ENCODE measurements at places on chromosomes 12 and 14. TPM values are rescaled to one million over a fixed set of nuclear protein-coding genes. Genes with fewer than 3 reads are reported as not detected.

- H3K4me3 ChIP-seq: no peak overlapping the region
- H3K27ac ChIP-seq: peak overlapping the region; percentile 29
- peaks cover 10% of the 10 kb centered on the region for H3K4me1 ChIP-seq
- peaks cover 46% of the 10 kb centered on the region for H3K36me3 ChIP-seq
- no peaks in the 10 kb centered on the region for H3K27me3 ChIP-seq
These were observed 113.9 kb downstream of the KIF21A start for GRCh38 chr12:39329018-39329417.

DNA sequence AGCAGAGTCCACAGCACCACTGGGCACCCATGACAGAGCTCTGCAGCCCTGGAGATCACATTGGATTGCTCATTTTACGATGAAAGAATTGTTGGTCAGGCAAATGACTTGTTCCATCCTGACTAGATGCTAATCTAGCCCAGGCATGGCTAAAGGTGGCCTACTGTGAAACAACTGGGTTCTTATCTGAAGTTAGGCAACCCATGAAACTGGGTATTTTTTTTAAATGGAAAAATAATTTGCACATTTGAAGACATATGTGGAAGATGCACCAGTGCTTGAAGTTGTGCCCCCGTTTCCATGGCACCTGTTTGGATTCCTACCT is 8.3 kb downstream of the PYGL start:
- H3K4me1 ChIP-seq: peaks cover 22% of the 10 kb centered on the region
- H3K27ac ChIP-seq: no peak overlapping the region
- H3K27me3 ChIP-seq: no peaks in the 10 kb centered on the region
- DNase-seq: no peak
- no peak overlapping the region for H3K4me3 ChIP-seq

GRCh38 chr14:72678356-72678755 is 215.5 kb downstream of the DPF3 start:
- H3K27me3 ChIP-seq: no peaks in the 10 kb centered on the region
- H3K4me1 ChIP-seq: no peaks in the 10 kb centered on the region
- no peaks in the 10 kb centered on the region for H3K36me3 ChIP-seq
- H3K4me3 ChIP-seq: no peak overlapping the region
- no peak for DNase-seq
- H3K27ac ChIP-seq: no peak overlapping the region

DNA sequence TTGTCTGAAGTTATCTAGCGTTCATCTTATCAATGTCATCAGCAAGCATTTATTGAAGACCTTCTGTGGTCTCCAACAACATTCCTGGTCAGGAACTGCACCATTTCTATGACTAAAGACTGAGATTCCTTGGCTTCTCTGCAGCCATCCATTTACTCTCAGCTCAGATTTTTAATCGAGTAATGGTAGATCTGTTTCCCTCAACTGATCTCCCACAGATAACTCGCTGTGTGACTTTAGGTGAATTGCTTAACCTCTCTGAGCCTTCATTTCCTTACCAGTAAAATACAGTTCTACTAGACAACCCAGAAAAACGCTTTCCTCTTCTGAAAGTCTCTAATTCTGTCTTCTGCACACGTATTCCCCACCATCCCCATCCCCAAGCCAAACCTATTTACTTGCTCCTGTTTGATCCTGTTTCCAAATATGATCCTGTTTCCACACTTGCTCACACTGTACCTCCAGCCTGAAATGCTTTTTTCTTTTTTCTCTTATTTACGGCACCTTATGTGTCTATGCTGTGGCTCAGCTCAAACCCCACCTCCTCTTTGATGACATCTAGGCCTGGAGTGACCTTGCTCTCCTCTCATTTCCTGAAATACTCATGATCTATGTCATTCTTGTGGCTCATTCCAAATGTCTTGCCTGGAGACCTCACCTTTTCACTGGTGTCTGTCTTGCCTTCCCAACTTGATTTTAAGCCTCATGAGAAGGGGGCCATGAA is 21.8 kb downstream of the PLXNC1 start:
- H3K27me3 ChIP-seq: peaks cover 22% of the 10 kb centered on the region
- H3K4me3 ChIP-seq: no peak overlapping the region
- peaks cover 25% of the 10 kb centered on the region for H3K4me1 ChIP-seq
- H3K27ac ChIP-seq: peak overlapping the region; percentile 57
- no peaks in the 10 kb centered on the region for H3K36me3 ChIP-seq

DNA sequence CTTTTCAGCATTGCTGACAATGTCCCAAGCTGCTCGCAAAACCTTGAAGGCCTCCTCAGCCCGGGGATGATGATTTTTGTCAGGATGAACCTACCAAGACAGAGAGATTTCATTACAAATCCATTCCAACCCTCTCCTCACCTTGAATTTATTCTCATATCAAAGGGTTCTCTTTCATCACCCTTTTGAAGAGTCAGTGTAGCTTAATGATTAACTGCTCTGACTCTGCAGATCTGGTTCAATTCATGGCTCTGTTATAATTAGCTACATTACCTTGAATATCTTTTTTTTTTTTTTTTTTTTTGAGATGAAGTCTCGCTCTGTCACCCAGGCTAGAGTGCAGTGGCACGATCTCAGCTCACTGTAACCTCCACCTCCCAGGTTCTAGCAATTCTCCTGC is 5.6 kb downstream of the ORMDL2 start:
- peaks cover 21% of the 10 kb centered on the region for H3K4me1 ChIP-seq
- peaks cover 54% of the 10 kb centered on the region for H3K36me3 ChIP-seq
- DNase-seq: no peak
- H3K27ac ChIP-seq: peak overlapping the region; percentile 7
- no peak overlapping the region for H3K4me3 ChIP-seq

GRCh38 chr12:57965766-57966165 is 24.4 kb downstream of the ATP23 start:
- DNase-seq: no peak
- no peak overlapping the region for H3K27ac ChIP-seq
- no peaks in the 10 kb centered on the region for H3K36me3 ChIP-seq

DNA sequence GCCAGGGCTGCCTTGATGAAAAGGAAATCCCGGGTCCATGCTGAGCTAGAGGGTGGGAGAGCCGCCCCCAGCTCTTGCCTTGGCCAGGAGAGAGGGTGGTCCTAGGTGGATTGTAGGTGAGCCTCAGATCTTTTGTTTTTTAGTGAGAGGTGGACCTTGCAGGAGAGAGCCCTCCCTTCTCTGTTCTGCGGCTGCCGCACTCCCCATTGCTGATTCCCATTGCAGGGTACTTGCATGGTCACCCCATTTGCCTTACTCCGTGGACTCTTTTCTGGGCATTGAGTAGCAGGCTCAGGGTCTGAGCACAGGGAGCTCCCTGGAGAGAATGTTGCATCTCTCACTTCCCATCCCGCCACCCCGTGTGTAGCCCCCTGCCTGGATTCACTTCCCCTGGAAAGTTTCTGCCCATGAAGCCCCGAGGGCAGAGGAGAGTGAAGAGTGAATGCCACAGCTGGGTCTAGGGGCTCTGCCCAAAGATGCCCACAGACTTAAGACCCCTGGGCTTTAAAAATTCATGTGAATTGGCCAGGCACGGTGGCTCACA is 10.2 kb downstream of the VASH1 start:
- H3K4me3 ChIP-seq: no peak overlapping the region
- no peak for DNase-seq
- no peaks in the 10 kb centered on the region for H3K27me3 ChIP-seq
- H3K36me3 ChIP-seq: peaks cover 5% of the 10 kb centered on the region
- H3K27ac ChIP-seq: no peak overlapping the region

GRCh38 chr12:89547101-89547500 is 21.3 kb upstream of the POC1B start:
- H3K36me3 ChIP-seq: no peaks in the 10 kb centered on the region
- H3K4me3 ChIP-seq: no peak overlapping the region
- no peak for DNase-seq

FZD10 gene
- 0.15 TPM for total RNA-seq

SIX6 gene
- not detected for total RNA-seq

NAV3 gene
- 7.1 TPM for total RNA-seq

PAPLN gene
- total RNA-seq: 2.8 TPM

GRCh38 chr14:100529561-100530031 is 57.6 kb downstream of the BEGAIN start:
- DNase-seq: no peak
- H3K36me3 ChIP-seq: peaks cover 5% of the 10 kb centered on the region
- peaks cover 8% of the 10 kb centered on the region for H3K4me1 ChIP-seq
- H3K27ac ChIP-seq: no peak overlapping the region
- no peak overlapping the region for H3K4me3 ChIP-seq

PARP11 gene
- total RNA-seq: 10.3 TPM

KRT8 gene
- total RNA-seq: 179 TPM

- no peaks in the 10 kb centered on the region for H3K27me3 ChIP-seq
- no peak for DNase-seq
- no peak within 1 kb of the TSS for H3K4me3 ChIP-seq
- peaks cover 27% of the 10 kb centered on the region for H3K4me1 ChIP-seq
- no peak within 1 kb of the TSS for H3K27ac ChIP-seq
These were observed at the start of gene MYL2 for GRCh38 chr12:110920324-110920910. Gene MYL2, minus strand, starts transcription at chr12:110920579. Its CDS starts 50 bp downstream, at chr12:110920529.

GRCh38 chr14:65927931-65928356 is 515.4 kb downstream of the FUT8 start:
- DNase-seq: no peak
- H3K36me3 ChIP-seq: no peaks in the 10 kb centered on the region
- peaks cover 49% of the 10 kb centered on the region for H3K27me3 ChIP-seq
- H3K4me1 ChIP-seq: no peaks in the 10 kb centered on the region

RCOR1 gene
- total RNA-seq: 45.6 TPM

GRCh38 chr12:32448586-32448985 is 49.2 kb downstream of the FGD4 start:
- H3K36me3 ChIP-seq: peaks cover 22% of the 10 kb centered on the region
- DNase-seq: peak; percentile 55
- H3K4me3 ChIP-seq: peak overlapping the region; percentile 6
- H3K4me1 ChIP-seq: peaks cover 63% of the 10 kb centered on the region
- H3K27me3 ChIP-seq: no peaks in the 10 kb centered on the region
- H3K27ac ChIP-seq: peak overlapping the region; percentile 77

TMEM179 gene
- total RNA-seq: not detected

DNA sequence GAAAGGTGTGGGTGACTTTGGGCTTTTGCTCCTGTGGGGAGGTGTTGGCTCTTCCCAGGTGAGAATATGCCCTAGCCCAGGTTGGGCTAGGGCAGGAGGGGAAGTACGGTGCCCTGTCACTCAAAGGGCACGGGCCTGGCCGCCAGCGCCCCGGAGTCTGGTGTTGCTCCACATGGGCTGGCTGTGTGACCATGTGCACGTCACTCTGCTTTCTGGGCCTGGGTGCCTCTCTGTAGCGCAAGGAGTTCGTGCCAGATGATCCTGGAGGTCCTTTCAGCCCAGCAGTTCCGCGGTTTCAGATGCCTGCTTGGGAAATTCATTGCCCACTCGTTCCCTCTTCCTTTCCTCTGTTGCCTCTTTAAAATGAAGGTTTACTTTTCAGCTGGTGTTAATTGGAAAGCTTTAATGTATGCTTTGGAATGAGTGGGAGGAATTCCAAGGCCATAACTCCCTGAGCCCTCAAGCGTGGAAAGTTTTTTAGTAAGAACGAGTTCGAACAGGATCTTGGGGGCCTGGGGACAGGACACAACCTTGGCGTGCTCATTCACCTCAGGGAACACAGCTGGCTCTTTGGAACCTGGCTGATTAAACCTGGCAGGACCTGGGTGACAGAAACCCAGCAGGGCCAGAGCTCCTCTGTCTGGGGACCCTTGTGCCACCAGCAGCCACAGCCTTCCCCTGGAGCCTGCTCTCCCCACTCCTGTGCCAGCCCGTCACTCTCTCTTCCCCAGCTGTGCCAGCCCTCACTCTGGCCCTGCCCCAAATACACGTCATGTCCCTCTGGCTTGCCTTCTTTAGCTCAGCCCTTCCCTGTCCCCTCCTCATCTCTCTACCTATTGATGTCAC is 42.8 kb downstream of the TSPAN9 start:
- H3K4me3 ChIP-seq: peak overlapping the region; percentile 52
- DNase-seq: peak; percentile 78
- H3K27me3 ChIP-seq: no peaks in the 10 kb centered on the region
- H3K4me1 ChIP-seq: peaks cover 46% of the 10 kb centered on the region

TMEM229B gene
- total RNA-seq: 0.37 TPM

DNA sequence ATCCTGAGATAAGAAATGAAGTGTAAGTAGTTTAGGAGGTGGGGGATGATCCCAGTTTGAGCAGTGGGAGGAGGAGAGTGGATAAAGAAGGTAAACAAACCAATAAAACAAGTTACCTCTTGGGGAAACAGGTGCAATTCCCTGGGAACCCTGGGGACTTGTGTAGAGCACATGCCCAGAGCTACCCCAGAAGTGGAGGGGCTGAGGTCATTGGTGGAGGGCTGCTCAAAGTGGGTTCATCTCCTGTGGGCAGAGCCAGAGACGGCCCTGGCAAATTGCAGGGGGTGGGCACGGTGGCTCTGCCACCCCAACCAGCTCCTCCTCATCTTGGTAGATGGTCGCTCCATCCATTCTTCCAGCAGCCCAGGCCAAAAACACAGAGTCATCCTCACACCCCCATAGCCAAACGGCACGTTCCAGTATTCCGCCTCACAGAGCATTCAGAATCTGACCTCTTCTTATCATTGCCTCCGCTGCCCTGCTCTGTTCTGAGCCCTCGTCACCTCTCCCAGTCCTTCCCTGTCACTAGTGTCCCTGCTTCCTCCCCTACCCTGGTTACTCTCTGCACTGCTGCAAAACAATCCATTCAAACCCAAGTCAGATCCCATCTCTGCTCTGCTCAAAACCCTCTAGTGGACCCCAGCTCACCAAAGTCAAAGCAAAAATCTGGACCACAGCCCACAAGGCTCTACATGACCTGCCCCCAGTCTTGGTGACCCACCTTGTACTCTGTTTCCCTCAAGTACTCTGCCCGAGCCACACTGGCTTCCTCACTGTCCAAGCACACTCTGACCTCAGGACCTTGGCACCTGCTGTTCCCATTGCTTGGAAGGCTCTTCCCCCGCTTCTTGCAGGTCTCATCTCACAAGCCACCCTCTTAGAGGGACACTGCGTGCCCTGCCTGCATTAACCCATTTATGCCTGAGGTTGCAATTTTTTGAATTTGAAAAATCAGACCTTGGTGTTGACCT is 5.5 kb downstream of the CYP46A1 start:
- no peaks in the 10 kb centered on the region for H3K36me3 ChIP-seq
- no peaks in the 10 kb centered on the region for H3K4me1 ChIP-seq
- H3K27me3 ChIP-seq: peaks cover 59% of the 10 kb centered on the region

DNA sequence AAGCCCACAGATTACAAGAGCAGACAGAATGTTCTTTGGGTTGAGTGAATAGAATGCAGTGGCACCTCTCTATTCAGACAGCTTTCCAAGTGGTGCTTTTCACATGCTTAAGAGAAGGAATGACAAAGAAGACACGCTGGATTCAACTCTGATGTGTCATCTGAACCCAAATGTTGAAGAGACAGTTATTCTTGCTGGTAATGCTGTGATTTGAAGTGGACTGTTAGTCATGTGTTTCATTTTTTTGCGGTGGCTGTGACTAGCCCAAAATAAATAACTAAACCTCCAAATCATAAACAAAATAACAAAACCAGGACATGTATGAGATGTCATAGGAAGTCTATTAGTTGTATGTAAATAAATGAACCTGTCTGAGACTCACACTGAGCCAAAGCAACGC is 391.8 kb upstream of the PRICKLE1 start:
- peak; percentile 70 for DNase-seq
- no peak overlapping the region for H3K27ac ChIP-seq
- H3K36me3 ChIP-seq: no peaks in the 10 kb centered on the region
- no peak overlapping the region for H3K4me3 ChIP-seq
- no peaks in the 10 kb centered on the region for H3K27me3 ChIP-seq
- peaks cover 5% of the 10 kb centered on the region for H3K4me1 ChIP-seq

GRCh38 chr12:64730588-64730969 is 28.6 kb downstream of the GNS start:
- no peak overlapping the region for H3K4me3 ChIP-seq
- H3K4me1 ChIP-seq: peaks cover 14% of the 10 kb centered on the region
- no peak for DNase-seq
- H3K27ac ChIP-seq: no peak overlapping the region

ISM2 gene
- not detected for total RNA-seq

NOVA1 gene
- not detected for total RNA-seq
